ENCODE measurements at places on chromosomes 2 and 18.

- DNase-seq, result peak; percentile 50
These were observed 510 bp downstream of the RNF149 start for GRCh38 chr2:101307950-101308431.

DNA sequence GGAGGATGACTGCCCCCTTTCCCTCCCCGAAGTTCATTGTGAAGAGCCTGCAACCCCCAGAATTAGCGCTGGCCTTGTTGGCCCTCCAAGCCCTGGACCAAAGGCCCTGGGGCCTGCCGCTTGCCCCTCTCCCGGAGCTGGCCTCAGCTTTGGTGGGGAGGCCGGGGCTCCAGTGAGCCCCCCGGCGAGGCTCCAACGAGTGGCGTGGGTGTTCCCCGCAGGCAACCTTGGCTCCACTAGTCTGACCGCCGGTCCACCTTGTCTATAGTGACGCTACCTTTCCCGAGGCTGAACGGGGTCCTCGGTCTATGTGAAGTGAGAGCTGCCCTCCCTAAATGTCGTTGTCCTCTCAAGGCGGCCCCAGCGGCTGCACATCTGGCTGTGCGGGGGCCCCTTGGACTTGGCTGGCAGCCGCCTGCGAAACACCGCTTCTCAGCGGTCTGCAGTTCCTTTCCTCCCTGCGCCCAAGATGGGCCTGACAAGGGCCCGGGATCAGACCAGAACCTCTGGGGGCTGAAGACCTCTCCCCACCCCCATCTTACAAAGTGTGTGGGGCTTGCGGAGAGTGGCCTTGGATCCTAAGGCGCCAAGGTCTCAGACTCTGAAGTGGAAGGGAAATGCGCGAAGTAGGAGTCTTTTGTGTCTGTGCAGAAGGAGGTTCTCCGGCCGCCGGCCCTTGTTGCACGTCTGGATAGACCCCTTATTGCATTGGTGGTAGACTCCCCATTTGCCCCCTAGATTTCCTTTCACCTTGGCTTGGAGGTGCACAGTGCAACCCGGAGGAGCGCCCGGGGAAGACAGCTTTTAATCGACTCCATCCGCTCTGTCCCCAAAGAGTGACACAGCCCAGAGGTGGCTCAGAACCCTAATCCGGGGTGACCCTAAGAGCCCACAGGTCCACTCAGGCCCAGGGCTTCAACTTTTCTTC, 3.9 kb upstream of the HOXD10 start:
- no peak for DNase-seq

- peak; percentile 0 for DNase-seq
These were observed 10.5 kb downstream of the CAPN10 start for GRCh38 chr2:240597054-240597418.

DNA sequence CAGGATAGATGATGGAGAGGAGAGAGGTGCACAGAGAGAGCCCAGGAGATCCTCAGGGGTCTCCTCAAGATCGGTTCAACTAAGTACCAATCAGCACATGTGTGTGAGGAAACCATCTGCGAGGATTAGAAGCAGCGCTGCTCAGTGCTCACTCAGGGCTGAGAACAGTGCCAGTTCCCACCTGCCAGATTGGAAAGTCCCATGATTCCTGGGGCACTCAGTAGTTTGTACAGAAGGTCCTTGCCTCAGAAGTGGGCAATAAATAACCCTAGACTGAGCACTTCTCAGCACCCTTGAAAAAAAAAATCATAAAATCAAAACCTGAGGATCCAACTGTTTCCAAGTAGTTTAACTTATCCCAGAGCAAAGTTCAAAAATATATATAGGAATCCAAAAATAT, 53.8 kb downstream of the SEMA4F start:
- no peak for DNase-seq

DNA sequence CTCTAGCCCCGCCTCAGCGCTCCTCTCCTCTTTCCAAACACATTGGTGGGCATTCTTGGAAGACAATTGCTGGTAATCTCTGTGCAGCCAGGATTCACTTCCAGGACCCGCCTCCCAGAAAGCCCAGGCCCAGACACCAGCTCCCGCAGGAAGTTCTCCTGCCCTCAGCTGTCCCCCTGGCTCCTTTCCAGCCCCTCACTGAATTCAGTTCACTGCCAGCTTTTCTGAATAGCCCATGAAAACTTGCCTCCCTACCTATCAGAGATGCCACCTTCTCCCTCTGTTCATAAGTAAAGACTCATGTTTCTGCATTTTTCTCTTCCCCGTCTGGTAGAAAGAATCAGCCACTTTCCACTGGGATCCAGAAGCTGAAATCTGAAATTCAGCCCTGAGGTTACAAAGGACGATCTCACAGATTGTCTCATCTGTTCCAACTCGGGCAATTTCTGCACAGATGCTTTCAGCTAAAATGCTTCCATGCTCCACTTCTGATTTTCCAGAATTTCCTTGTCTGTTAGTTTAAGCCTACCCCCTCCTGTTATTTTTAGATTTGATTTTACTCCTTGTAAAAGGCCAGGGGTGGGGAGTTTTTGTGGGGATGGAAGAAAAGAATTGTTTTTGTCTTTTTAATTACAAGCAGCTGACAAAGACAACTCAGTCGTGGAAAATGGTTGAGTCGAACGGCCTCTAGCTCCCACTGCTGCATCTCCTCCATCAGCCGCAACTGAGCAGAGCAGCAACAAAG, 98.1 kb downstream of the SP3 start:
- no peak for DNase-seq

- DNase-seq, result peak; percentile 77
These were observed 97.6 kb upstream of the SLC39A10 start for GRCh38 chr2:195559431-195559914.

All from stimulated activated CD4-positive, alpha-beta T cell treated with anti-CD3 and anti-CD28 coated beads, Interleukin-15, amount 100 ng/mL, for 24 hours (primary cell).